ENCODE measurements at places on chromosomes 6 and 20. TPM values are rescaled to one million over a fixed set of nuclear protein-coding genes. Genes with fewer than 3 reads are reported as not detected.

- no peak for DNase-seq
Measured at GRCh38 chr6:1995636-1996035, 249.8 kb downstream of the GMDS start.

GRCh38 chr20:32731882-32732266 lies 11.4 kb downstream of the COMMD7 start:
- DNase-seq = no peak

DNA sequence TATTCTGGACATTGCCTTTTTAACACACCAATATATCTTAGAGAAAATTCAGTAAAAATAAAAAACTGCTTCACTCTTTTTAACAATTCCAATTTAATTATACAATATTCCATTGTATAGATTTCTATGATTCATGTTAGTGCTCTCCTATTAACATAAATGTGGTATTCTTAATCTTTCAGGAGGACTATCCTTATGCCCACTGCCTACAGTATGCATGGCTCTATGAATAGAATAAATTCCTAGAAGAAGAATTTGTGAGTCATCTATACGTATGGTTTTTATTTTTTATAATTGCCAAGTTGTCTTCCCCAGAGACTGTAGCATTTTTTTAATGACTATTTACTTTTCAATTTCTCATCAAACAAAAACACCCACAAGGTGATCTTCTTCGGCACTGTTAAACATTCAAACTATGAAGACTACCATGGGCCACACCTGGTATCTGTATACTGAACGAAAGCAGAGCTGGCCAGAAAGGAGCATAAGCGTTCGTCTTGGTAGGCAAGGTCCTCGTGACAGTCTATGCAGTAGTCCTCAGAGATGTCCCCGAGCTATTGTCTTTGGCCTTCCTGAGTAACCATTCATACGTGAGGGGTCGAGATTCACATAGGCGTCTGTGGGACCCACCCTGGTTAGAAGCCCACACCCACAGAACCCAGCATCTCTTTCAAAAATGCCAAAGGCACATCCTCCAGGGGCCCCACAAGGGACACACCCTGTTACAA lies 74.6 kb downstream of the KIF16B start:
- DNase-seq = no peak

- DNase-seq = no peak
Measured at GRCh38 chr20:46286382-46286781, 21.9 kb downstream of the CDH22 start.

DNA sequence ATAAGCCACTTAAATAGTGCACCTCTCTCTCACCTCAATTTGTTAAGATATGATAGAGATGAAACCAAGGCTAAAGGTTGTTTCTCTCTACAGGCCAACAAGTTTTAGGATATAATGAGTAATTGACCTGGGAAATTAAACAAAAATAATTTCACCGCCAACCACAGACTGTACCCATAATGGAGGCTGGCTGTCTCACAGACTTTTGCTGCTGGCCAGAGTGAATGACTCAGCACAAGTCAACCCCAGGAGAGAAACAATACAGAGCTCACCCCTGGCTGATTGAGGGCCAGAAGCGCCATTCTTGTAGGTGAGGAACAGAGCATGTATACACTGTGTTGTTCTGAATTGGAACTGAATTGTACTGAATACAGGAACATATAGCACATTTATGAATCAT lies 99.9 kb downstream of the CAP2 start:
- DNase-seq = no peak

DNA sequence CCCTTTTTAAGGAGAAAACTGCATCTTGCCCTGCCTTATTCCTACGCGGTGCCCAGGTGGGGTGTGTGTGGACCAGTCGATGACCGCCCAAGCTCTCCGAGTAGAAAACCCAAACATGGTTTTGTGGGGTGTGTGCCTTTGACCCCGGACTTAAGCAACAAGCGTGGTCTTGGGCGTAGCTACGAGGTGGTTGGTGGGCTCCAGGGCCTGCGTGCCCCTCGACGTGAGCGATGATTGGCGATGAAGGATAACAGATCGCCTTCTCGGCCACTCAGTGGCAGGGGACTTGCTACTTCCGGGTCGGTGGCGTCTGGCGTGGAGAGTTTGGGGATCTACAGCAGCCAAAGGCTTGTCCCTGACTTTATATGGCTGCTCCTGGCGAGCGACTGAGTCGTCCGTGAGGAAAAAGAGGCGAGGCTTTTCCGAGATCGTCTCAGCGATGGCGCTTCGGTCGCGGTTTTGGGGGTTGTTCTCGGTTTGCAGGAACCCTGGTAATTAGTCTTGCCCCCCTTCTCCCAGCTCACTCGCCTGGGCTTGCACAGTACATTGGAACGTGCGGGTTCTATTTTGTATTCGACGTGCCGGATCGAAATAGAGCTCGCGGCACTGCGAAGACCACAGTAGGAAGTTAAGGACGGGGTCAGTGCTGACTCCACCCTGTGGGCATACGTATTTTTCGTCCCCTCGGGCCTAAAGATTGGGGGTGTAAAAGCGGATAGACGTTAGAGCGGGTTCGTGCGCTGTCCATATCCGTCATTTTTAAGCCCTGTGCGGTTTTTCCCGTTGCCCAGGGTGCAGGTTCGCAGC lies at the start of gene MRPL18:
MRPL18 (plus strand) TSS at position 319 of the 807 bp plus-strand sequence; CDS start at position 440, 121 bp downstream.
- peak; percentile 96 for DNase-seq

TJAP1 gene
- 34.7 TPM for total RNA-seq

TMEM151B gene
- total RNA-seq = not detected

BNIP5 gene
- total RNA-seq = not detected
